ENCODE measurements at places on chromosomes 5 and 9.

DNA sequence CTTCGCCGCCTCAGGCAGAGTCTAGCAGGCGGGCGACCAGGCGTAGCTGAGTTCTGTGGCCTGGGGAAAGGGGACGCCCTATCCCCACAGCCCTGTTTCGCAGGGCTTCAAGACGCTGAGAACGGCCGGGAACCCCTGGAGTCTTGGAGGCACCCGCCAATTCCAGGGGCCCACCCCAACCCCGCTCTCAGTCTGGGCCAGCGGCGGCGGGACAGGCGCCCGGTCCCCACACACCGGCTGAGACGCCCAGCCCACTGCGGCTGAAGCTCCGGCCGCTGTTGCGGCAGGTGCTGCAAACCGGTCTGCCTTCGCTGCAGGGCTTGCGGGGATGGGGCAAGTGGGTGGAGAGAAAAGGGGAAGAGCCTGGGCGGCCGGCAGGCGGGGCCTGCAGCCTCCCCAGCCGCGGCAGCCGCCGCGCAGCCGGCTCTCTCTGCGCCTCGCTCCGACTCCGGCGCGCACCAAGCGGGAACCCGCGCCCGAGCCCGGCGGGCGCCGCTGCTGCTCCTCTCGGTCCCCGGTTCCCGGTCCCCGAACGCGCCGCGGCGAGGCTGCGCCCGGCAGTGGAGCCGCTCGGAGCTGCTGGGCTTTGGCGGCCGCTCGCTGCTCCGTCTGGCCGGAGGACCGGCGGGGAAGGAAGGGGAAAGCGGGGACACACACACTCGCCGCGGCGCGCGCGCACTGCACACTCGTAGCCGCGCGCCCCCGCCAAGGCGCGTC lies at the start of gene PIP5K1B:
Gene PIP5K1B (plus strand): TSS at position 427 of the 717 bp plus-strand sequence. CDS start 117,375 bp downstream, outside the sequence.
- peak; percentile 81 for ATAC-seq

DNA sequence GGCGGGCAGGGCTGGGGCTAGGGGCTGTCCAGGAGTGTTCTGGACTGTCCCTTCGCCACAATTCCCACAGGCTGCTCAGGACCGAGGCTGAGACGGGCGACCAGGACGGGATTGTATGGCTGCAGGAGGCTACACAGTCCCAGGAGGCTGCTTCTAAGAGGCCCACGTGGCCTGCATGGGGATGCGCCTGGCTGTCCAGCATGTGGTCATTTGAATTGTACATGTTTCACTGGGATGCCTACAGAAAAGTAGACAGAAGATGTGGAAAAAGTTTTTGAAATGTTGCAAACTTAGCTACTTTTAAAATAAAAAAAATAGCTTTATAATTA lies 32.6 kb upstream of the SPTLC1 start:
- ATAC-seq, result no peak

GRCh38 chr5:81907012-81907635 lies 64.7 kb upstream of the ATG10 start:
- ATAC-seq, result no peak

DNA sequence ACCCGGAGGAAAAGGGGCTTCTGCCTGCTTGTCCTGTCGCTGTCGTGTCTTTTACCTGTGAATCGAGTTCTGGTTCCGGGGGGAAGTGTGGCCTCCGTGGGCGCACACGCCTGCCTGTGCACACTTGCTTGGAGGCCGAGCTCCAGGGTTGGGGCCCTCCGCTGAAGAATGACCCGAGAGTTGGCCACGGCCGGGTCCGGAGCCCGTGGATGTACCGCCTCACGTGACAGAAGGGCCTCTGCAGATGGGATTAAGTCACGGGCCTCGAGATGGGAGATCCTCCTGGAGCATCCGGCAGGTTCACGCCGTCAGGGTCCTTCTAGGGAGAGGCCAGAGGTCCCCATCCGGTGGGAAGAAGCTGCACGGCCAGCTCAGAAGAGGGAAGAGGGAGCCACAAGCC lies 81.0 kb downstream of the KCNT1 start:
- no peak for ATAC-seq

DNA sequence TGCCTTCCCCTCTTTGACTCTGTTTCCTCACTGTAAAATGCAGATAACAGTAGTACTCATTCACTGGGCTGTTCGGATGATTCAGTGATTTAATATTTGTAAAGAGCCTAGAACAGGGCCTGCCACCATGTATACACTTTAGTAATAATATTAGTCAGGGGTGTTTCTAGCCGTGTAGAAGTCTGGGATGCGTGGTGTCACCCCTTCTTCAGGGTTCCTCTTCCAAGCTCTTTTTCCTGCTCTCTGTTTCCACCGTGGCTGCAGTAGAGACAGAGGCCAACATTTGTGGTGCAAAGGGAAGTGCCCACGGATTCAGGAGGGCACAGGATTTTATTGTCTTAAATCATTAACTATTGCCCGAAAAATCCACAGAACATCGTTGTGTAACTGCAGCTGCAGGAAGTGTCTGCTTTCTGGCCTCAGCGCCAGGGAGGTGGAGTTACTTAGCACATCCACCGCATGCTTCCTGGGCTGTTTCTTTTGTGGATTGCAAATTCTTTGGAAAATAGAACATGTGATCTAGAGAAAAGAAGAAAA lies 61.7 kb downstream of the TRIO start:
- no peak for ATAC-seq

DNA sequence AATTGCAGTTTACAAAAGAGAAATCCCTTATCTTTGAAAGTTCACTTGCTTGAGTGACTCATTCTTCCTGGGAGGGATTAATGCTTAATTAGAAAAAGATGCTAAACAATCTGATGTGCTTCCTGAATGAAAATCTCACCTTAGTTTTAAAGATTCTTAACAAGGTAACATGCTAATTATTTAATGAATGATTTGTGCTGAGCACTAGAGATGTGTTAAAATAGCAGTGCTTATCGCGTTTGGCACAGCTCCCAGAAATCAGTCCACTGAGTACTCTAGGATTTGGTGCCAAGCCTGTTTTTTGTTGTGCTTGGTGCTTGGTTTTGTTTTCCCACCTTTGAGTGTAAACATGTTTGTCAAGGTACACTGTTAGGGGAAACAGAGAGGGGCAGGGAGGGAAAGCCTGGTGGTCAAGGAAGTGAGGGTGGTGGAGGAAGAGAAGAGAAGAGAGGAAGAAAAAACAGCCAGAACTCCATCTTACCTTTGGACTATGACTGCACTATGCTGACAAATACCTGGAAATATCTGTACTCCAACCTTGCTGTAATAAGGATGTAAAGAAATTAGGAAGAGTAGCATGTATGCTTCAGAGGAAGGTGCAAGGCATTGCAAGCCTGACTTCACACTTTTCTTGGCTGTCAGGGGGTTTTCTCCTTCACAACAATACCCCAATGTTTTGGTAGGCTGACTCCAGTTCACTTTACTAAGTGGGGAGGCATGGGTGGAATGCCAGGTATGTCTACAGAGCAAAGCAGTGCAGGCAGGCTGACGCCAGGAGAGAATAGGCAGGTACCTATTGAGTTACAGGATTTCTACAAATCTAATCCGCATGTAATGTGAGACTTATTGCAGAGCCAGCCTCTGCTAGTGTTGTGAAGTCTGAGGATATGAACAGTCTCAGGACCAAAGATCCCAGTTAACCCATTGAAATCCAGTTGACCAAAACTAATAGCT lies 157.2 kb upstream of the ISL1 start:
- ATAC-seq, result no peak
